ENCODE measurements at places on chromosomes 12 and 14.

GRCh38 chr12:128813883-128814282 lies 9.9 kb downstream of the SLC15A4 start:
- no peaks in the 10 kb centered on the region for H3K27me3 ChIP-seq
- H3K4me1 ChIP-seq, result peaks cover 45% of the 10 kb centered on the region
- no peak for DNase-seq

DNA sequence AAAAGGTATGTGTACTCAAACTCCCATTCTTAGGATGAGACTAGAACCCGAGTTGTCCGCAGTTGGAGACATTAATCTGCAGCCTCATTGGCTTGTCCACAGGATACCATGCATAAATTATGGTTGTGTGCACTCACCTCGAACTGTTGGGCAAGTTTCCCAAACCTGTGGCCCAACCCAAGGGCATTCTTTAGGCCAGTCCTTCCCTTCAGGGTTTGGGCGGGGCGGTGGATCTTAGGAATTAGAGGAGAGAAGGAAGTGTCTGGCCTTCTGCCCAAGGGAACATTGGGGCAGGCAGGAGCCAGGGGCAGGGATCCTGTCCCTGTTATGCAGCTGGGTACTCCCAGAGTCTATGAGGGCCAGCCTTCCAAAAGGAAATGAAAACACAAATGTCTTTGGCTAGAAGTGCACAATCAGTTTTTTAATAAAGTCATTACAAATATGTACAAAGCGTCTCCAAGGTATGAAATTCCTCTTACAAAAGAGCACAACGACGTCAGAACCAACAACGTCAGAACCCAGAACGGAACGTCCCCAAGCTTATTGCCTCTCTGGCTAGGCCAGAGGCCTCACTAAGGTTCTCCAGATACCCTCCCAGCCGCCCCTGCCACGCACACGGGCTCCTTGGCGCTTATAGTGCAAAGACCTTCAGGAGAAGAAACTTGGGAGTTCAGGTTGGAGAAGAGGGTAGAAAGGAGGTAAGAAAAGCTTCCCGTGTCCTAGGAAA lies 25.3 kb downstream of the HRK start:
- peaks cover 12% of the 10 kb centered on the region for H3K27me3 ChIP-seq
- H3K4me3 ChIP-seq, result no peak overlapping the region
- H3K27ac ChIP-seq, result no peak overlapping the region
- no peak for DNase-seq
- no peaks in the 10 kb centered on the region for H3K36me3 ChIP-seq

- peaks cover 28% of the 10 kb centered on the region for H3K4me1 ChIP-seq
- peaks cover 3% of the 10 kb centered on the region for H3K27me3 ChIP-seq
- H3K27ac ChIP-seq, result no peak overlapping the region
- DNase-seq, result no peak
Observed at GRCh38 chr12:12645485-12645884, 33.8 kb downstream of the CREBL2 start.

DNA sequence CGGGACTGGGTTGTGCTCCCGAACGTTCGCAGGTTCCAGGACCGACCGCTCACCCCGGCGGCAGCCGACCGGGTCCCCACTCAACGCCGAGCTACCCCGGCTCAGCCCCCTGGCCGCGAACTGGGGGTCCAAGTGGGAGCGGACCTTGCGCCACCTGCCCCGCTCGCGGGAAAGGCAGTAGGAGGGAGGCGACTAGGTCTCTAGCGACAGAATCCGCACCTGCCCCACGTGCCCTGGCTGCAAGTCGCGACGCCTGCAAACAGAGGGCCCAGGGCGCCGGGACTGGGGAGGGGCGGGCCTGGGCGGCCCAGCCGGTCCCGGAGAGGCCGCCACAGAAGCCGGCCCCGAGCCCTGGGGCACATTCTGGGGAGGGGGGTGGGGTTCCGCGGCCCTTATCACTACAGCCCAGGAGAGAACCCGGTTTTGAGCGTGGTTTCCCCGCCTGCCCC lies 239.2 kb upstream of the CPNE8 start:
- no peak overlapping the region for H3K27ac ChIP-seq
- peaks cover 6% of the 10 kb centered on the region for H3K27me3 ChIP-seq
- H3K4me3 ChIP-seq, result no peak overlapping the region
- peaks cover 10% of the 10 kb centered on the region for H3K36me3 ChIP-seq
- DNase-seq, result no peak

DNA sequence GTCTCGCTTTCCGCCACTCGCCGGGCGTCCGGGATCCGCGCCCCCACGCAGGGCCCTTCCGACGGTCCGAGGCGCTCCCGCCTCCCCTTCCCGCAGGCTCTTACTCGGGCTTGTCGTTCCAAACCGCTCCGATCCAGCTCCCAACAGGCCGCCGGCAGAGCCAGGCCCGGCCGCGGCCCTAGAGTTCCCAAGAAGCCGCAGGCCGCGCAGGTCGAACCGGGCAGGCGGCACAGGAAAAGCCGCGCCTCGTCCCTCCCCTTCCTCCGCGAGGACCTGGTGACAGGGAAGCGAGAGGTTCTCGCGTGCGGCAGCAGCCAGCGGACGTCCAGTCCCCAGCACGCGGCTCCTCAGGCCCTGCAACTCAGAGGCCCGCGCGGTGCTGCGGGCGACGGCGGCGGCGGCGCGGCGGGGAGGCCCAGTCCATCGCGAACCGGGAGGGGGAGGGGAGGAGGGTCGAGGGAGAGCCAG lies 272 bp downstream of the HECTD1 start:
- DNase-seq, result no peak
- no peaks in the 10 kb centered on the region for H3K27me3 ChIP-seq
- H3K27ac ChIP-seq, result peak overlapping the region; percentile 99
- H3K4me1 ChIP-seq, result peaks cover 34% of the 10 kb centered on the region
- H3K4me3 ChIP-seq, result peak overlapping the region; percentile 87
- H3K36me3 ChIP-seq, result peaks cover 30% of the 10 kb centered on the region

DNA sequence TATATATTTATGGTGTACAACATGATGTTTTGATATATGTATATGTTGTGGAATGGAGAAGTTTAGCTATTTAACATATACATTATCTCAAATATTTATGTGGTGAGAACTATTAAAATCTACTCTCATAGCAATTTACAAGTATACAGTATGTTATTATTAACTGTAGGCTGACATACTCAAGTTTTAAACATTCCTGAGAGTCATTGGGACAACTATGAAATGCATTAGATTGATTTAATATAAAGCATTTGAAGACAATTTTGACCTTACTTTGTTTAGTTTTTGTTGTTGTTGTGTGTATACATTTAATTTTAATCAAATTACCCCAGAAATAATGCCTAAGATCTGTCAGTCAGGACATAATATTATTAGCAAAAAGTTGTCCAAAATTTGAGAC lies 99.5 kb downstream of the LRRK2 start:
- no peak for DNase-seq
- H3K4me3 ChIP-seq, result no peak overlapping the region
- no peaks in the 10 kb centered on the region for H3K36me3 ChIP-seq
- H3K27me3 ChIP-seq, result no peaks in the 10 kb centered on the region
- H3K27ac ChIP-seq, result no peak overlapping the region

DNA sequence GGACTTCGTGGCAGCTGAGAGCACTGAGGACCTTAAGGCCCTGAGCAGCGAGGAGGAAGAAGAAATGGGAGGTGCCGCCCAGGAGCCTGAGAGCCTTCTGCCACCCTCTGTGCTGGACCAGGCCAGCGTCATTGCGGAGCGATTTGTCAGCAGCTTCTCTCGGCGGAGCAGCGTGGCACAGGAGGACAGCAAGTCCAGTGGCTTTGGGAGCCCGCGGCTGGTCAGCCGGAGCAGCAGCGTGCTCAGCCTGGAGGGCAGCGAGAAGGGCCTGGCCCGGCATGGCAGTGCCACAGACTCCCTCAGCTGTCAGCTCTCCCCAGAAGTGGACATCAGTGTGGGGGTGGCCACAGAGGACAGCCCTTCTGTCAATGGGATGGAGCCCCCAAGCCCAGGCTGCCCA lies 37.0 kb downstream of the PLEKHG3 start:
- H3K4me3 ChIP-seq, result no peak overlapping the region
- H3K27me3 ChIP-seq, result peaks cover 5% of the 10 kb centered on the region
- H3K27ac ChIP-seq, result peak overlapping the region; percentile 97
- DNase-seq, result no peak
- H3K4me1 ChIP-seq, result peaks cover 28% of the 10 kb centered on the region

DNA sequence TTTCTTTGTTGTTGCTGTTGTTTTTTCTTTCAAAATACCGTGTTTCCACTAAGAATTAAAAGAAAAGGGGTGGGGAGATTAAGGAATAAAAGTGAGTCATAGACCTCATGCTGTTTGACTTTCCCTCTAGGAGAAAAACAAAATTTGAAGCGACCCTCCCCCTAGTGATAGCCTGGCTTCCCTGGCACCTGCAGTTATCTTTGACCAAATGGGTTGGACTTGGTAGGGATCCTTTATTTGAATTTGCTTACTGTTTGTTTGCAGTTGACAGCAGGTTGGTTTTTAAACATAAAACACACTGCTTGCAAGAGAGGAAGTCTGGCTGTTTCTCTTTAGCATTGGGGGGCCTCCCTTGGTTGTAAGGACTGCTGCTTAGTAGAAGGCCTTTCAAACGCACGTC lies 14.0 kb downstream of the OTX2 start:
- H3K36me3 ChIP-seq, result no peaks in the 10 kb centered on the region
- no peak overlapping the region for H3K4me3 ChIP-seq
- H3K27ac ChIP-seq, result no peak overlapping the region
- DNase-seq, result no peak
- peaks cover 12% of the 10 kb centered on the region for H3K4me1 ChIP-seq

GRCh38 chr14:28577711-28578131 lies 188.9 kb upstream of the FOXG1 start:
- no peaks in the 10 kb centered on the region for H3K27me3 ChIP-seq
- no peaks in the 10 kb centered on the region for H3K36me3 ChIP-seq

GRCh38 chr14:76131071-76131965 lies 20.4 kb upstream of the GPATCH2L start:
- H3K27me3 ChIP-seq, result peaks cover 79% of the 10 kb centered on the region
- no peak for DNase-seq
- no peaks in the 10 kb centered on the region for H3K36me3 ChIP-seq
- H3K4me1 ChIP-seq, result peaks cover 4% of the 10 kb centered on the region

- no peak overlapping the region for H3K4me3 ChIP-seq
- H3K4me1 ChIP-seq, result peaks cover 8% of the 10 kb centered on the region
- no peak for DNase-seq
Observed at GRCh38 chr12:105928436-105928835, 210.3 kb downstream of the NUAK1 start.

Data from nephron progenitor cell (in vitro differentiated cells).